Ecto neural progenitor cell (in vitro differentiated cells): ENCODE measurements at places on chromosomes 2 and 18.
A peak's percentile ranks its signal among the peaks of the same experiment; 100 is the strongest.

DNA sequence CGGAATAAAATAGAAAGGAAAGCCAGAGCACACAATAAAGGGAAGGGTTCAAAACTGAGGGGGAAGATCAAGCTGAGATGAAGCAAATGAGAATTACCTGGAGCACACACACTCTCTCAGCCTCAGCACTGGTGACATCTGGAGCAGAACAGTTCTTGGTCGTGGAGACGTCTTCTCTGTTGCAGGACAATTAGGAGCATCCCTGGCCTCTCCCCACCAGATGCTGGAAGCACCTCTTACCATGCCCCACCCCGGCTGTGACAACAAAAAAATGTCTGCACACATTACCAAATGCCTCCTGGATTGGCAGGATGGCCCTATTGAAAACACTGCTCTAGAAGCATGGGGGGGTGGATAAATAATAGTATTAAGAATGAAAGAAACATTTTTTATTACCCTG is 43.6 kb upstream of the MAP3K20 start:
- DNase-seq, result no peak

GRCh38 chr2:161273038-161273760 is 35.0 kb upstream of the PSMD14 start:
- no peak for DNase-seq

GRCh38 chr2:11505652-11506610 is 27.9 kb upstream of the GREB1 start:
- DNase-seq, result no peak

DNA sequence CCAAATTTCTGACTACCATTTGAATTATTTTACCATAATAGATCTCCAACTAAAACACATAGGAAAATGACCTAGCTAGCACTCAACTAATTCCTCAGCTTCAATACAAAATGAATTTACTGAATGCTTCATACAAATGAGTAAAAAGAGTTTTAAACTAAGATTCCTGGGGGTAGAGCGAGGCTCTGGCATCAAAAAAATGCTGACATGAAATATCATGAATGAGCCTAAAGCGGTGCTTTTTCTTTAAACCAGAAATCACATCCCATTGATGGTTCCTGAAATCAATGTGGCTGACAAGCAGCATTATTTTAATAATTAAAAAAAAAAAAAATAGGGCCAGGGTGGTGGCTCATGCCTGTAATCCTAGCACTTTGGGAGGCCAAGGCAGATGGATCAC is 32.1 kb downstream of the WDR33 start:
- DNase-seq, result no peak

GRCh38 chr2:19176172-19176852 is 182.1 kb downstream of the OSR1 start:
- DNase-seq, result no peak

GRCh38 chr18:9741793-9742523 is 33.9 kb downstream of the RAB31 start:
- peak; percentile 57 for DNase-seq
